ENCODE measurements at places on chromosomes 4 and X.

DNA sequence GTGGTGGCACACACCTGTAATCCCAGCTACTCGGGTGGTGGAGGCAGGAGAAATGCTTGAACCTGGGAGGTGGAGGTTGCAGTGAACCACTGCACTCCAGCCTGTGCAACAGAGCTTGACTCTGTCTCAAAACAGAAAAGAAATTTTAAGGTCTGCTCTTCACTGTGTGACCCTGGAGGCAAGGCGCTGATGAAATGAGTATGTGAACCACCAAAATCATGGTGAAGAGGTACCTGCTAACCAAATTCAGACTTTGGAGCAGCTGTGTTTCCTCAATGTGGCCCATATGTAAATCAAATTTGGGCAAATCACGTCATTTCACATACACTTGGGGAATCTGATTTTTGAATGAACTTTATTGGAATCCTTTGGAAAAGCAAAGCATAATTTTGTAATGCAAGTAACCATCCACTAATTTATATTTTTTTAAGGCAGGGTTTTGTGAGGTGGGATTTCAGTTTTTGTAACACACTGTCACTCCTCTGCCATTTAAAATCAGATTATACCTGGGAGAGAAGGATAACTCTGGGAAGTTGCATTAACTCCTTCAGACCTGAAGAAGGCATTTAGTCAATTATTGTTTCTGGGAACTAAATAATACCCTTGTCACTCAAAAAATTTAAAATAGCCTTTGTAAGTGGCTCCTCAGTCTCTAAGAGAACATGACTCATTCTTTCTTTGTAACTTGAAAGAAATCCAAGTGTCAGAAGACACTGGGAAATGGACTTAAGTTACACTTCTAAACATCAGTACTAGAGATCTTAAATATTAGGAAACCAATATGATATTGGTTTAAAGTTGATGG is 24.0 kb downstream of the DOCK11 start:
- DNase-seq, result peak; percentile 69

DNA sequence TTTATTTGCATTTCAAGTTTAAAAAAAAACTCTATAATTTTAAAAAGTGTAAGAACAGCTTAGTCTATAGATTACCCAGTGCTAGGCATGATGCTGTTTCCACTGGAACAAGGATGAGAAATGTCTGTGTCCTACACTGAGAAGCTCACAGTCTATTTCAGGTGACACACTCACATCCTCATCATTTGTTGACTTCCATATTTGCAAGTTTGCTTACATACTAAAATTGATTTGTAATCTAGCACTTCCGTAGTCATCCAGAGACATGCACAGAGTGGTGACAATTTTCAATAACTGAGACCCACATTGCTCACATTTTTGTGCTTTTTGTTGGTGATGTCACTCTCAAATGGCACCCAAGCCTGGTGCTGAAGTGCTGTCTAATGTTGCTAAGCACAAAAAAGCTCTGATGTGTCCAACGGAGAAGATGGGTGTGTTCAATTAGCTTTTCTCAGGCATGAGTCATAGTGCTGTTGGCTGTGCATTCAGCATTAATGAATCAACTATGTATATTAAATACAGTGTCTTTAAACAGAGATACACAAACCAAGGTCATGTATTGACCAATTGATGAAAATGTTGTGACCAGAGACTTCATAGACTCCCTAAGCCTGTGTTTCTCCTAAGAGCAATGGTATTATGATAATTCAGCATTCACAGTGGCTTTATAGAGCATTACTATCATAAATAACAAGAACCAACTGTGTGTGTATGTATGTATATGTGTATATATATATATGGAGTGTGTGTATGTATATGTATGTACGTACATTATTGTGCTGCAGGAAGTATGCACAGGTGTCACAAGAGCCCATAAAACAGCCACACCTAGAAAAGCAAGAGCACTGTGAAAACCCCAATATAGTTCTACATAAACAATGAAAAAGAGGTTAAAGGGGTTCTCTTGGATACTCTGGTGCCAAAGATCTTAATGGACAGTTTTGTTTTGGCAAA is 31.2 kb upstream of the VCX3B start:
- no peak for DNase-seq

GRCh38 chrX:105696870-105697269 is 125.5 kb upstream of the NRK start:
- DNase-seq, result no peak

- DNase-seq, result no peak
These were observed 17.5 kb upstream of the JAKMIP1 start for GRCh38 chr4:6217716-6218381.

GRCh38 chr4:184273166-184274147 is 55.8 kb upstream of the ENPP6 start:
- DNase-seq, result no peak

- DNase-seq, result no peak
These were observed 515.4 kb upstream of the ATOH1 start for GRCh38 chr4:93313197-93313596.

DNA sequence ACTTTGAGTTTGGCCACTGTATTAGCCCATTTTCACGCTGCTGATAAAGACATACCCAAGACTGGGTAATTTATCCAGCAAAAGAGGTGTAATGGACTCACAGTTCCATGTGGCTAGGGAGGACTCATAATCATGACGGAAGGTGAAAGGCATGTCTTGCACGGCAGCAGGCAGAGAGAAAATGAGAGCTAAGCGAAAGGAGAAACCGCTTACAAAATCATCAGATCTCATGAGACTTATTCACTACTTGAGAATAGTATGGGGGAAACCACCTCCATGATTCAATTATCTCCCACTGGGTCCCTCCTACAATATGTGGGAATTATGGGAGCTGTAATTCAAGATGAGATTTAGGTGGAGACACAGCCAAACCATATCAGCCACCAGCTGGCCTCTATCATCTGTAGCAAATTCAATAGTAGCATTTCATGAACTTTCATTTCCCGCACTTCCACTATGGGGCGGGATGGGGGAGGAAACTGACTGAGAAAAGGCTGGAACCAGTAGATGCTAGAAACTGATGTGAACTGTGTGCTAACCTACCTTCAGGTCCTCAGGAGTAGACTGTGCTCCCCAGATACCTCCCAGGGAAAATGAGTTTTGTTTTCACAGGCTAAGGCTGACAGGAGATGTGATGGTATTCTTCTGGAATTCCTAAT is 35.3 kb upstream of the LGI2 start:
- DNase-seq, result no peak

DNA sequence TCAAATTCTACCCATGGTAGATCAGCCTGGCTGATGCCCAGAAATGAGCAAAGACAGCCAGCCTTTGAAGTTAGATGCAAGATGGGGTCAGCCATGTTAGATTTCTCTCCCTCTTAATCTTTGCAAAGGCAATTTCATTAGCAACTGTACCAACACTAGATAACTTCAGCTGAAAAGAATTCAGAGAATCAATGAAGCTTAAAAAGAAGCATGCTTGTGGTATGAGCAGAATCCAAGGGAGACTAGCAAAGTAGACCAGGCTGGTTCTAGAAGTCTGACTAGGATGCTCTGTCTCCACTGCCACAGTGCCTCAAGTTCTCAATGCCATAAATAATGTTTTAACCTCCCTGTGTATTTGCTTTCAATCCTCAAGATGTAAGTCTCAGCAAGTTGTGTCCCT is 247.3 kb downstream of the SLC7A11 start:
- DNase-seq, result no peak

DNA sequence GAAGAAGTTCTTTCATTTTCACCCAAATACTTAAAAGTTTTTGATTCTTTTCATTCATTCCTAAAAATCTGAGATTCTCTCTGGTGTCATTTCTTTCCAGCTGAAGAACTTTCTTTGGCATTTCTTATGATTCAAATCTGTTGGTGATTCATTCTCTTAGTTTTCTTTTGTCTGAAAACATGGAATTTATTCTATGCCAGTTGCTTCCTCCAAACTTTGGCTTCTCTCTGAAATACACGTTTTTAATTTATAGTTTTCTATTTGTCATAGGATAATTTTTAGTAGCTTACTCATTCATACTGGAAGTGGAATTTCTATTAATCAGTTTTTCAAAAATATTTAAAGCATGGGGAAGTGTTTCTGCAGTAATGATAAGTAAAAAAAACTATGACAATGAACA is 1012.0 kb downstream of the RPA4 start:
- DNase-seq, result no peak

All from fibroblast of the conjunctiva (primary cell).